HCT116 (cell line): ENCODE measurements at places on chromosomes 7 and 10.

DNA sequence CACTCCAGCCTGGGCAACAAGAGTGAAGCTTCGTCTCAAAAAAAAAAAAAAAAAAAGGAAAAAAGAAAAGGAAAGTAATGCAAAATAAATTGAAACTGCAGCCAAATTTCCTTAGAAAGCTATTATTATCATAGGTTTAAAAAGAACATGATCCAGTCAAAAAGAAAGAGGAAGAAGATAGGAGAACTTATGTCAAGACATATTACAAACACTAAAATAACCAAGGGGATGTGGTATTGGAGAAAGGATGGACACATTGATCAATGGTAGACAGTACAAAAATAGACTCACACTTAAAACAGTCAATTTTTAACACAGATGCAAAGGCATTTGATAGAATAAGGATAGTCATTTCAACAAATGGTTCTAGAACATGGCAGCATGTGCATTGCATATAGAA, 27.3 kb upstream of the PFKP start:
- no peak for DNase-seq

GRCh38 chr10:31215052-31215451, 104.0 kb upstream of the ZEB1 start:
- no peak for DNase-seq

GRCh38 chr7:75559355-75559975, 67.3 kb downstream of the SPDYE5 start:
- DNase-seq: no peak

DNA sequence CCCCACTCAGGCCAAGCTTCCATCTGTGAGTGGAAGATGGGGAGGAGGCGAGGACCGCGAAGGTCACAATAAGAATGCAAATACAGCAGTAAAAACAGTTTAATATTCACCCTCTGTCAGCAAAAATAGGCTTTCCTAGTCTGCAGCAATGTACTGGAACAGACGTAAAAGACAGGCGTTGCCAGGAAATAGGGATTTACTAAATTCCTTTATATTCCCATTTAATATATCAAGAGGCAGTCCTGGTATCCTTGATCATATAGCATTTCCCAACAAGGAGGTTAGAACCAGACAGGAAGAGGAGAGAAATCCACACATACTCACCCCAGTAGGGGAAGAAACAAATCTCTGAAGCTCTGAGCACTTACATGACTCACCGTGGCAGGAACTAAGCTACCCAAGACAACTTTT, 1054.9 kb upstream of the C7orf33 start:
- no peak for DNase-seq
